OCI-M1 (cell line): ENCODE measurements at places on chromosomes 11 and 22.
A peak's percentile ranks its signal among the peaks of the same experiment; 100 is the strongest.

- DNase-seq = peak; percentile 22
Measured at GRCh38 chr11:58562375-58562800, 13.3 kb downstream of the LPXN start.

DNA sequence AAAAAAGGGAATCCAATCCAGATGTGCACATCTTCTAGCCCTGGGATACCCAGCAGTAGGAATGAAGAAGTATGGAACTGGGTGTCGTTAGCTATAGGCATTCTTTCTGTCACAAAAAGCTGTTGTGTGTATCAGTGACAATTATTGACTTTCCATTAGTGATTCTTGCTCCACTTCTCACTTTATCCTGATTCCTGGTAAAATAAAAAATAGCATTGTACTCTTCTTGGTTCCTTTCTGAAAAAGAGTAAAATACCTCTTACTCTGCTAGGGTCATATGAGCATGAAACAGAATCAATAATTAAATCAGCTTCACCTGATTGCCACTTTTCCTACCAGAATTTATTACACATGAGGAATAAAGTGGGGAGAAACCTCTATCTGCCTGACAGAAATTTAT is at the start of gene OR52E6:
OR52E6 (minus strand) TSS at position 101 of the 400 bp plus-strand sequence; CDS start at position 101, 0 bp downstream.
- no peak for DNase-seq

DNA sequence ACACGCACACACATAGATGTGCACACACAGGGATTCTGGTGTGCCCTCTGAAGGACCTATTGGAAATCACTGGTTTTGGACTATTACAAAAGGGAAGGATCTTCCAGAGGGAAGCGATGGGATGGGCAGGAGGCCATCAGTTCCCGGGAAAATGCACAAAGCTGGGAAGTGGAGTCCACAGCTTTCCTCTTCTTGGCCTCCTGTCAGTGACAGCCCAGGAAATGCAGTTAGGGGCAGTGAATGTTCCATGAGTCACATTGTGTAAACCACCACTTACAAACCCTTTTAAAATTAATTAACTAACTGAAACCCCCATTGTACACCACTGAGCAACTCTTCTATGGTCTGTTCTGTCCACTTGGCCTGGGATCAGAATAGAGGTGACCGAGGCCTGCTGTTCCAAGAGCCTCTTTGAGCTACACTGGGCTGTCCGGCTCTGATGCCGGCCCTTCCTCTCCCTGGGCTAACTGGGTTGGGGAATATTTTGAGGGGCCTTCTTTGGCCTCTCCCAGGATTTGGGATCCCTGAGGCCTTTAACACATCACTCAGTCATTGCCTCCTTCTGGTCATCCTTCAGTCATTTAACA is 137.7 kb downstream of the FEZ1 start:
- DNase-seq = no peak

DNA sequence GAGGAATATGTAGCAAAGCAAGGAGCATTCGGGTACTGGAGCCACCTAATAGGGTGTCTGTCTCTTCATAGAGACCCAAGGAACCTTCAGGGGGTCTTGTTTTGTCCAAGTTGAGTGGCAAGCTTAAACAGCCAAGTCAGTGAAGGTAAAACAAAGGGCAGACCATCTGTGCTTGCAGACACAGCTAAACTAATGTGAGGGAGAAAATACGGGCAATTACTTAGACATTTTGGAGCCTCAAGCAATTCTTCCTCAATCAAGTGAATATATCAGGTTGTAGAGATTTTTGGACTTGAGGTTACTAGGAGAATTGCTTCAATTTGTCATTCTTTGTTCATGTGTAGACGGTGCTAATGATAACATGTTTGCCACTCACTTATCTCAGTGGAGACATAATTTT is 148.2 kb upstream of the ARHGAP20 start:
- no peak for DNase-seq

DNA sequence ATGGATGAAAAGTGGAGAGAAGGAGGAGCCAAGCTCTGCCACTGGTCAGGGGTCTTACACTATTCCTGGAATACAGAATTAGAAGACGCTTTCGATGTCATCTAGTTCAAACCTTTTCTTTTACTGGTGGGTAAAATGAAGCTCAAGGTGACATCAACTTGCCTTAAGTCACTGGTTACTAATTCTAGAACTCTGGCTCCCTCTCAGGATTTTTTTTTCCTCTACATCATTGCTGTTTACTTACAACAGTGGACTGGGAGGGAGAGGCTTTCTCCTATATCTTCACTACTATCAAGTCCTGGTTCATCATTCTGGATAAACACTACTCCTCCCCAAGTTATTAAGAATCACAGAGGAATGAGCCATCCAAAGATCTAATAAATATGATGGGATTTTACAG is 82.9 kb downstream of the ETS1 start:
- DNase-seq = no peak

DNA sequence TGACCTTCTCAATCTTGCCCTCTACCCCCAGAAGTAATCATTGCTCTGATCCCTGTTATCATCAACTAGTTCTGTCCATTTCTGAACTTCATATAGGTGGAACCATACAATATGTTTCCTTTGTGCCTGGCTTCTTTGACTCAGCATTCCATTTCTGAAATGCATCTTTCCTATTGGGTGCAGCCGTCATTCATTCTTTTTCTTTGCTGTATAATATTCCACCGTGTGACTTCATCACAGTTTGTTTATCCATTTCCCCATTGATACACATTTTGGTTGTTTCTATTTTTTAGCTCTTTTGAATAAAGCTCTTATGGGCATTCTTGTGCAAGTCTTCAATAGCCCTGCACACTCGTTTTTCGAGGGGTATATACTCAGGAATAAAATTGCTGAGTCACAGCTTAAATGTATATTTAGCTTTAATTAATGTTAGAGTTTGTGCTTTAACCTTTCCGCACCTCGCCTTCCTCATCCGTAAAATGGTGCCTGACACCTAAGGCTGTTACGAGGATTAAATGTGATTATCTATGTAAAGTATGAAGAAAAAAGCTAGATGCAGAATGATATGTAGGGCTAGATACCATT is 491.6 kb downstream of the MIAT start:
- no peak for DNase-seq

DNA sequence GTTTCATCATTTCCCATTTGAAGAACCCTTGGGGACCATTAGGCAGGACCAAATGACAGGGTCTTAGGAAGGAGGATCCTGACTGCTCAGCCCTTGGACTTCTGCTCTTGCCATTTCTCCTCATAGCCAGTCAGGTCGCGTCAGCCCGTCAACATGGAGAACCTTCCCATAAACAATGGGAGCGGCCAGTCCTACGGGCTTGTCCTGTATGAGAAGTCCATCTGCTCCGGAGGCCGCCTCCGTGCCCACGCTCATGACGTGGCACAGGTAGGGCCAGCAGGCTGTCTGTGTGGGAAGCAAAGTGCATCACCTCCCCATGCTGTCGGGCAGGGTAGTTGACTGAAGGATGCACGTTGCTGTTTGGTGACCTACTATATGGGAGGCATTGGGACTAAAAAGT is 19.6 kb upstream of the GLB1L2 start:
- no peak for DNase-seq

DNA sequence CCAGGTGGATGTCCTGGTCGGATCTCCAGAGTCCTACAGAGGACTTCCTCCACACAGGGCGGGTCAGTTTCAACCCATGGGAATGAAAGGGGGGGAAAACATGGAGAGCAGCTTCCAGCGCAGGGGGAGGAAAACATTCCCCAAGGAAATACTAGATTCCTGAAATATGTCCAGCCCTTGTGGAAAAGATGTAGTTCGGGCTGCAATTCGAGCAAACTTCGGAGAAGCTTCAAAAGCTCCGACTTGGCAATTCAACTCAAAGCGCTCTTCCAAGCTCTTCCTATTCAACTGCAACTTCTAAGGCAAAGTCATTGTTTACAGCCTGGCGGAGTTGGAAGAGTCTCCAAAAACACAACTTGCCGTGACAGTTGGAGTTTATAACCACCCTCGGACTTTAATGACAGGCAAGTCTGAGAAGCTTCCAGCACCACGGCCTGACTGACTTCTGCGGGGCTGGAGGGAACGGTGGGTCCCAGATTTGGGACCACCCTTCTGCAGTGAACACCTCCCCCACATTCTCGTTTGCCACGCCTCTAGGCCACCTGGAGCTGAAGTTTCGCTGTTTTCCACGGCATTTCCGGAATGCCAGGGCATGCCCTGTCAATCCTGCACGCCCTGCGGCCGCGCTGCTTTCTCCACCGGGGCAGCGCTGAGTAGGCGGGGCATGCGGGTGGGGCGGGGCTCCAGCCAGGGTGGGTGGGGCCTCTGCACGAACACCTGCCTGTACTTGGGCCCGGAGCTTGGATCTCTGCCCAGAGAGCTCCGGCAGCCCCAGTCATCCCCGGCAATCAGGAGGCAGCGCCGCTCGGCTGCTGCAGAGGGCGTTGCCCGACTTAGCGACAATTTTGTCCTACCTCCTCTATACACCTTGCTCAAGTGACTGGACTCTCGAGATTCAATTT is 49.0 kb upstream of the BIRC3 start:
- peak; percentile 3 for DNase-seq

- peak; percentile 64 for DNase-seq
Measured at GRCh38 chr11:86954269-86955110, 705 bp downstream of the FZD4 start.

- DNase-seq = peak; percentile 60
Measured at GRCh38 chr11:75718419-75719339, 1.0 kb downstream of the MOGAT2 start.

- peak; percentile 91 for DNase-seq
Measured at GRCh38 chr11:6737872-6738466, 33.8 kb downstream of the OR2AG2 start.

DNA sequence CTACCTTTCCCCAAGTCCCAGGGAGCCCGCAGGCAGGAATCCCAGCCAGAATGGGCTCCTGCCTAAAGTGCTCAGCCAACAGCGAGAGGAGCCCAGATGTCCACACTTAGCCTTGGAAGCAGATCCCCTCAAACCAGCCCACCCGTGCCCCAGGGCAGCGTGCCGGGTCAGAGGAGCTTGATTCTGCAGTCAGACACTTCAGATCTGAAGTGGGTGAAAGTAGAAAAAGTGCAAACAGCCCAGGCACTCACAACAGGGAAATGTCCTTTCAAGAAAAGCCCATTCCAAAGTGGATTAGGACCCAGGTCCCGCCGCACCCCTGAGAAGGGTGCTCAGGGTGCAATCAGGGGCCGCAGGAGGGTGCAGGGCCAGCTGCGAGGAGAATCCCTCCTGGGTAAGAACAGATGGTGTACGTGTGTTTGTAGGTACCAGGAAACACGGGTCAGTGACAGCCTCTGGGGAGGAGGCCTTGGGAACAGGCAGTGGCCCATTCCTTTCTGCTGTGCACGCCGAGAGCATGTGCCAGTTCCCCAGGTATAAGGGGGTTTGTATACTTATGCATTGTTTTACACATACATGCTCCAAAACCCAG is 17.7 kb downstream of the ELFN2 start:
- DNase-seq = no peak

- no peak for DNase-seq
Measured at GRCh38 chr11:72026090-72026489, 27.4 kb downstream of the IL18BP start.

DNA sequence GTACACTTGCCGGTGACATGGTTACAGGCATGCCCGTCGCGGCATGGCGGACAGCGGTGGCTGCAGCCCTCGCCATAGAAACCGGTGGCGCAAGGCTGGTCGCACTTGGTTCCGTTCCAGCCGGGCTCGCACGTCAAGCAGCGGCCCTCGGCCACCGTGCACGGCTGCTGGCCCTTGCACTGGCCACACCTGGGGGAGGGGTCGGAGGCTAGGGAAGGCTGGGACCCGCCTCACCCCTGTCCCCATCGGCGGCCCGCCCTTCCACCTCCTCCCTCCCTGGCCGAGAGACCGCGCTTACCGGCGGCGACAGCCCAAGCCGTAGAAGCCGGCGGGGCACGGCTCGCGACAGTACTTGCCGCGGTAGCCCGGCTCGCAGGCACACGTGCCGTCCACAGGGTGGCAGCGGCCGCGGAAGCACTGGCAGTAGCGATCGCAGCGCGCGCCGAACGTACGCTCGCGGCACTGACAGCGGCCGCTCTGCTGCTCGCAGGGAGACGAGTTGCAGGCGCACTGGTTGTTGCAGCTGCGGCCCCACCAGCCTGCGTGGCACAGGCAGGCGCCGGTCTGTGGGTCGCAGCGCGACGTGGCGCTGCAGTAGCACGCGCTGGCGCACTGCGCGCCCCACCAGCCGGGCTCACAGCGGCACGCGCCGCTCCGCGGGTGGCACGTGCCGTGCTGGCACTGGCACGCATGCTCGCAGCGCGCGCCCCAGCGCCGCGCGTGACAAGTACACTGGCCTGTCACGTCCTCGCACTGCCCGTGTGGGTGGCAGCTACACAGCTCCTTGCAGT is 6.7 kb downstream of the SCARF2 start:
- no peak for DNase-seq

DNA sequence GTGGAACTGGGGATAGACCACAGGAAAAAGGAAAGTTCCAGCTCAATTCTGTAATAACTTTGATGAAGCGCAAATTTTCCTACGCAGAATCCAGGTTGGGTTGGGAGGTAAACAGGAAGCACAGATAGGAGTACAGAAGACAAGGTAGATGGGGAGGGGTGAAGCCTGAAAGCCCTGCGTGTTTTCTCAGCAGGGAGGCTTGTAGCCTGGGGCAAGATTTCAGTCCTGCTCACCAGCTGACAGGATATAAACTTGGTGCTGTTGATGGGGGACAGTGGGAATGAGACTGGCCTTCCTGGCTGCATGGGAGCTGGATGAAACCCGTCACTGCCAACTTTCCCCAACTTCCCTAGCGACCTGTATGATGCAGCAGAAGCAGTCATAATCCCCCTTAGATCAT is 114.9 kb downstream of the ARHGAP32 start:
- DNase-seq = no peak

DNA sequence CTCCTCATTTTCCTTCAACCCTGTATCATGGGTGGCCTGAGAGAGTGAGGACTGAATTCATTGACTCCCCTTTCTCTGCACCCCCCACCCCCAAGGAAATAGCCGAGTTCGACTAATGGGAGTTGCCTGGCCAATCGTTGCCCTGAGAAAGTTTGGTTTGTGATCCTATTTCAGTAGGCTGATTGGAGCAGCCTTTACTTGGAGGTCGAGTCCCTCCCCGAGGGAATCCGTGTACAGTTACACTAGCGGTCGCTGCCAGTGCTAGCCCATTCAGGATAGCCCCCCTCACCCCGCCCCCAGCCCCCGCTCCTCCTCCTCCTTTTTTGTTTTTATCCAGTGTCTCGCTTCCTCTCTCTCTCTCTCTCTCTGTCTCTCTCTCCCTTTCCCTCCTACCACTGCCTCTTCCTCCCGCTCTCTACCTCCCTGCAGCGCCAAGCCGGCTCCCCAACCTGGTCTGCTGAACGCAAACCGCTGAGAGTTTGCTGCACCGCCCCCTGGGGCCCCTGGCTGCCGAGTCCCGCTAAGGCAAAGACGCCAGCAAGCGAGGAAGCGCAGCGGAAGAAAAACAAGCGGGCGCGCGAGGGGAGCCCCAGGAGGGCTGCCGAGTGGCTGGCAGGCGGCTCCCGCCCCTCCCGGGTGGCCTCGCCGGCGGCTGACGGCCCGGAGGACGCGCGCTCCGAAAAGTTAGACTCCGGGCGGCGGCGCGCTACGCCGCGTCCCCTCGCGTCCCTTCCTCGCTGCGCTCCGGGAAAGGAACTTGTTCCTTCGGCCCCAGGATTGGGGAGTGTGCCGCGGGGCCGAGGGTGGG is at the start of gene GRAMD1B:
GRAMD1B (plus strand) TSS at position 357 of the 808 bp plus-strand sequence. CDS start 524 bp downstream, outside the sequence.
- no peak for DNase-seq
